ENCODE measurements at places on chromosomes 16 and 17.
A peak's percentile ranks its signal among the peaks of the same experiment; 100 is the strongest.

DNA sequence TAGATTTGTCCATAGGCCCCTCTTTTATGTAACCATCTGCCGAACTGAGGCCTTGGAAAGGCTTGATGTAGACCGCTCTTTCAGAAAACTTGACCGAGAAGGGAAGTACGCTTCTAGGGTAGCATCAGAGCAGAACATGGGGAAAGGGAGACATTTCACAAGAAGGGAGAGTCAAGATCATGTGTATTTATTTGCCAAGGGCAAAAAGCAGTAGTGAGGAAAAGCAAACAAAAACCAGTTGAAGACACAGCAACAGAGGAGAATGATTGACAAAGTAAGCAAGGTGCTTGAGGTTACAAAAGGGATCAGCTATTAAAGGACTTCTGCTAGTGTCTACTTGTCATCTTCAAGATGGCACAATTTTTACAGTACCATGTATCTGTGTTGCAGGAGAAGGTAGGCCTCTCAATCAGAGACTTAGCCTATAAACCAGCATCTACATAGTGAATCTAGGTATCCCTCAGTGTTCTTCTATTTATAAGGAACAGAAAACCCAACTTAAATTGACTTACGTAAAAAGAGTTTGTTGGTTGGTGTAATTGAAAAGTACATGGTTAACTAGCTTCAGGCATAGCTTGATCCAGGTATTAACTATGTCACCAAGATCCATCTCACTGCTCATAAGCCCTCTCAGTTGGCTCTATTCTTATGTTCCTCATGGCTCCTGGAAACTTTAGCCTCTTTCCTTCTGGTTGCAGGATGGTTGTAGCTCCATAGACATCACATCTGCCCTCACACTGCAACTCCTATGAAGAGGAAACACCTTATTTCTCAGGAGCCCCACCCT lies 288.4 kb downstream of the IRX3 start:
- no peak for DNase-seq

GRCh38 chr16:68936736-68937631 lies 93.7 kb downstream of the TANGO6 start:
- no peak for DNase-seq

DNA sequence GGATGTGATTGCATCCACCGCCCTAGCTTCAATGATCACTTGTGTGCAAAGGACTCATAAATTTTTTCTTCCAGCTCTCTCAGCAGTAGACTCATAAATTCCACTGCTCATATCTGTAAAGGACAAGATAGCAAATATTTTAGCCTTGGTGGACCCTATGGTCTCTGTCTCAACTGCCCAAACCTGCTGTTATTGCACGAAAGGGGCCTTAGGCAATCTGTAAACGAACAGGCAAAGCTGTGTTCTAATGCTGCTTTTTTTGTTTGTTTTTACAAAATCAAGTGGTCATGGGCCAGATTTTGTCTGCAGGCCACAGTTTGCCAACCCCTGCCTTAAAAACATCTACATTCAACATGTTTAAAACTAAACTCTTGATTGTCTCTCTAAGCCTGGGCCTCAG lies 34.1 kb downstream of the FAM20A start:
- DNase-seq = no peak

DNA sequence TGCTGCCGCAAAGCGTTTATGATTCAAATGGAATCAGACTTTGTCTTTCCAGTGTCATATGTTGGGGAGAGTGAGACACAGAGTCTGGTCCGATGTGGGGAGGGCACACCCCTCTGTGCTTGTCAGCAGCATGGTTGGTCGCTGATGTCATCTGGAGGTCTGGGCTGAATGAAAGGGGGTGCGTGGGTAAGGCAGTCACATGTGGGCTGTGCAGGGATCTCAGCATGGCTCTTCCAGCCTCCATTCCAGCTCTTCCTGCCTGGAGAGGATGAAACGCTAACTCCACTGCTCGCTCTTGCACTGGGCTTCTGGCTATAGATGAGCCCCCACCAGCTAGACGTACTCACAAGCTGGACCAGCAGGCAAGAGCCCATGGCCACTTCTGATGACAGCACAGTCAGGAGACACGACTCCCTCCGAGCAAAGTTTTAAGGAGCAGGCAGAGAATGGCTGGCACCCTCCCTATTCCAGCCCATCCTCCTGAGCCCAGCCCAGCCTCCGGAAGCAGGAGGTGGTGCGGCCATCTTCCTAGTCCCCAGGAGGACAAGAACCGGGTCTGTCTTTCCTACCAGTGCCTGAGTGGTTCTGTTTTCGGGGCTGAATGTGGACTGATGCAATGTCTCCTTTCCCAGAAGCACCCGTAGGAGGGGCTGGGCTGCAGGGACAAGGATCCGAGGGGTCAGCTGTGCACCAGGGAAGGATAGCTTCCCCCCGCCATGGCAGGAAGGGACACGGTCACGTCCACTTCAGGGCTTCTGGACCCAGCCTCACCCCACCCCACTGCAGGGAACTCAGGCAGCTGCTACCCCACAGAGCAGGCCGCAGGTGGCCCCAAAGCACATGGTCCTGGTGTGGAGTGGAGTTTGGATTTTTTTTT lies 41.5 kb upstream of the CBFA2T3 start:
- no peak for DNase-seq

DNA sequence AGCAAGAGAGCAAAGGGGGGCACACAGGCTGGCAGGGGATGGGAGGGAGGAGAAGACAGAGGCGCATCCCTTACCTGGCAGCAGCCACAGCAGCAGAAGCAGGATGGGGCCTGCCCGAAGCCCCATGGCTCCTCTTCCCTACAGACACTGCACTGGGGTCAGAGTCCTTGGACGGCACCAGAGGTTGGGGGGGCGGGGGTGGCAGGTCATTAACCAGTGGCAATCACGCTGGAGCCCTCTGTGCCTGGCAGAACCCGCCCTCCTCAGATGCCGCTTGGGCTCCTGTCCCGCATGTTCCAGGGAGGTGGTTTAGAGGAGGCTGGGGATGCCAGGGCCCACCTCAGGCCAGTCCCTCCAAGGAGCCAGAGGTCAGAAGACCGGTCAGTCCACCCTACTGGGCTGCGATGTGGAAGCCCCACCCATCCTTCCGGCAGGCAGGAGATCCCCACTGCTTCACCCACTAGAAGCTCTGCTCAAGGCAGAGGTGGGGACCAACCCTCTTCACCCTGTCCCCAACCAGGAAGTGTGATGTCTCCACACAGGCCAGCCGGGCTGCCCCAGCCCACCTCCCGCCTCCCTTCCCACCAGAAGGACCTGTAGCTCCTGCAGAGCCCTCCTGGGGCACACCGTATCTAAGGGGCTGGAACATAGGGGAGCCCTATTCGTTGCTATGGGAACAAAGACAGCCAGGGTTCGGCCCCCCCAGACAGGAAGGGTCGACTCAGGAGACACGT lies 11.7 kb downstream of the ZG16B start:
- DNase-seq = no peak

DNA sequence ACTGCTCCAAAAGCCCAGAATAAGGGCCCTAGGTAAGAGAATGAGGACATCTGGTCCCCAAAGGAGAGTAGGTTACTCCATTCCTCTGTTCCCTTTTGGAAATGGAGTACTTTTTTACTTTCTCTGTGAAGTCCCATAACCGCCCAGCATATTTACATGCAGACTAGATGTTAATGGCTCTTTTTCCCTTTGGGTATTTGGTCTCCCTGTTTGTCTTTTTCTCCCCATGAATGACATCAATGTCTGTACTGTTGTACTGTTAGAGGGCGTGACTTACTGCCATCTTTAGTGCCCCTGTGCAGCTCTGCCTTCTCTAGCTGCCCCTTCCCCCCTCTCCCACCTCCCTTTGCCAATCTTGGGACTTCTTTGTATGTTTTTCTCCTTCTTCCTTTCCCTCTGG lies 19.0 kb downstream of the GPR179 start:
- no peak for DNase-seq

DNA sequence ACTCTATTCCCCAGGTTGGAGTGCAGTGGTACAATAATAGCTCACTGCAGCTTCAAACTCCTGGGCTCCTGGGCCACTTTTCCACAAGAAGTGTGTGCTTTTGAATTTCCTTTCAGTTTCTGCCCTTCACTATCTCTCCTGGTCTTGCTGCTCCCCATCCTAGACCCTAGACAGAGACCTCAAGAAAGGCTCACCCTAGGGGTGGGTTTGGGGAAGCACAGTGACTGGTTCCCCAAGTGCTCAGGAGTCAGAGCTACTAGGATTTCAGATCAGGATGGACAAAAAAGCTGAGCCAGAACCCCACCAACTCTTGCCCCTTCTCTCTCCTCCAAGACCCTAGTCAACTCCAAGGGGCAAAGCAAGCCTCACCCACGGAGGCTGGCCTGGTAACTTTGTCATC lies 1.6 kb upstream of the SEBOX start:
- no peak for DNase-seq

- DNase-seq = no peak
These were observed 301.2 kb downstream of the SEC14L1 start for GRCh38 chr17:77441940-77442339.

DNA sequence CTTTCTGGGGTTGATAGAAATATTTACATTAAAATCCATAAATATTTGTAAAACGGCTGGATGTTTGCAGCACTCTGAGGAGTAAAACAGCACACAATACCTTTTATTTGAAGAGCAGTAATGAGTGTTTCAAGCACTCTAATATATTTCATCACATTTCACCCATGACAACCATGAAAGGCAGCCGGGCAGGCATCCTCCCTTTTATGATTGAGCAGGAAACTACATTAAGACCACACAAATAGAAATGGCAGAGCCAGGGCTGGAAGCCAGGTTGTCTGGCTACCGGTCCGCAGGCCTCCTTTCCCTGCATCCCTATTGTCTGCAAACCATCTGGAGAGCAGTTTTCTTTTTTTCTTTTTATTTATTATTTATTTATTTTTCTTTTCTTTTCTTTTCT lies 23.1 kb upstream of the GPRC5C start:
- no peak for DNase-seq

DNA sequence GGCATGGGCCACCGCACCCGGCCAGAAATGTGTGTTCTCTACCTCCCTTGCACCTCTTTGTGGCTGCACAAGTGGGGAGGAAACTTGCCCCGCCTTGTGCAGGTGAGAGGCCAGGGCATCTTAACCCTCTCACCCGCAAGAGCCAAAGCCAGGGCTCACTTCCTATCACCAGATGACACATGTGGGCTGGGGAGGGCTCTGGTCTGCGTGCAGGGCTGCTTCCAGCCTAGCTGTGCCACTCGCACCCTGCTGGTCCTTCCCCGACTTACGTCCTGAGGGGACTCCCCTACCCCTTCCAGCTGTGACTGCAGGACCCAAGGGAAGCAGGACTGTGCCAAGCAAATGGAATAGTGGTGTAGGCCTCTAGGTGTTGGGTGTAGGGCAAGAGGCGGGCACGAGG lies 6.9 kb downstream of the MIEF2 start:
- DNase-seq = no peak

DNA sequence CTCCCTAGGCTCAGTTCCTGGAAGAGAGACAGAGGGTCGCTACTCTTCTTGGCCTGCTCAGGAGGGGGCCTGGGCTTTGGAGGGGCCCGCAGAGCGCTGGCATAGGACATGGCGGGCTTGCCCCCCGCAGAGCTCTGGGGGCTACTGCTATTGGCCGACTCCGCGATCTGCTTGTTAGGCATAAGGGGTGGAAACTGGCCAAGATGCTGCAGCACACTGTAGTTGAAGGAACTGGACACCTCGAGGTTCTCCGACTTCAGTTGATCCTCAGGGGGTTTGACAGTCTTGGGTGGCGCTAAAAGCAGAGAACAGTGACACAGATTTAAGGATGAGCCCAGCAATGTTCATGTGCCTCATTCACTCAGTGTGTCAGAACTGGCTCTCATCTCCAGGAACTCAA lies 33.9 kb downstream of the CACNG1 start:
- DNase-seq = no peak

DNA sequence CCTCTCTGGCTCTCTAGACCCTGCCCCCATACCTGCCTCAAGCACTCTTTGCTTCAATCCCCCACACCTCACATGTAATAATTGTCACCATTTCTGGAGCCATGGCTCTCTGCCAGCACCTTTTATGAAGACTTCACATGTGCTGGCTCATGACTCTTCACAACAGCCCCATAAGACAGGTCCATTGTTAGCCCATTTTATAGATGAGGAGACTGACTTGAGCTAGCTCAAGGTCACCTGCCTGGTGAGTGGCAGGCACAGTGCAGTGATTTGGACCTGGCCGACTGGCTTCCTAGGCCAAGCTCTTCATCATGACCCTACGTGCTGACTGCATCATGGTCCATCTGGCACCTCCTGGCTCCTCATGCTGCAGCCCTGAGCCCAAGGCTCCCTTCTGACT lies 25.0 kb downstream of the FAM20A start:
- no peak for DNase-seq

DNA sequence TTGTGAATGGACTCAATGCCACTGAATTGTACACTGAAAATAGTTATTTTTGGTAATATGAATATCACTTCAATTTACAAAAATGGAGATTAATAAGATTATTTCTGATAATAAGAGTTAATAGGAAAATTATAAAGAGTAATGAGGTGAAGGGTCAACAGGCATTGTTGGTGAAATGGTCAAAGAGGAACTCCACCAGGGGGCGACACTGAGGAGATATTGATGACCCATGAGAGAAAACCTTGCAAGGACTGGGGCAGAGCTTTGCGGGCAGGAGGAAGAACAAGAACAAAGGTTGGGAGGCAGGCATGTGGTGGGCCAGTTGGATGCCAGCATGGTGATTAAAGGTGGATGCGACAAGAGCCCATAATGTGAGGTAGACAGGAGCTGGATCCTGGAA lies 74.0 kb upstream of the XYLT1 start:
- DNase-seq = no peak

- no peak for DNase-seq
These were observed 507 bp downstream of the CIITA start for GRCh38 chr16:10877472-10877946.

DNA sequence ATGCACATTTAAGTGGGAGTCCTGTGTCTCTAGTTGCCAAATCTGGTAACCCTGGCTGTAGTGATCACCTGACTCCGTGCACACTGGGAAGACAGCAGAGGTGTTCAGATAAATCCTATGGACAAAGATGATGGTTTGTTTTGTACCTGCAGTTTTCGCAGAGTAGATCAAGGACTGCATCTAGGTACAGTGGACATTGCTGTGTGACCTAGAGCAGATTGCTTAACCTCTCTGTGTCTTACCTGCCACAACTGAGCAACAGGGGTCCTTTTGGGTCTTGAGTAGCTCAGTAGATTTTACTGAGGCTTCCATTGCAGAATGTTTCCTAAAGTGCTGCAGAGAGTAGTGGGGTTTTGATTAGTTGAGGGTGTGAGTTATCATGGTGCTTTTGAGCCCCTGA lies 160.8 kb downstream of the SHISA9 start:
- no peak for DNase-seq

DNA sequence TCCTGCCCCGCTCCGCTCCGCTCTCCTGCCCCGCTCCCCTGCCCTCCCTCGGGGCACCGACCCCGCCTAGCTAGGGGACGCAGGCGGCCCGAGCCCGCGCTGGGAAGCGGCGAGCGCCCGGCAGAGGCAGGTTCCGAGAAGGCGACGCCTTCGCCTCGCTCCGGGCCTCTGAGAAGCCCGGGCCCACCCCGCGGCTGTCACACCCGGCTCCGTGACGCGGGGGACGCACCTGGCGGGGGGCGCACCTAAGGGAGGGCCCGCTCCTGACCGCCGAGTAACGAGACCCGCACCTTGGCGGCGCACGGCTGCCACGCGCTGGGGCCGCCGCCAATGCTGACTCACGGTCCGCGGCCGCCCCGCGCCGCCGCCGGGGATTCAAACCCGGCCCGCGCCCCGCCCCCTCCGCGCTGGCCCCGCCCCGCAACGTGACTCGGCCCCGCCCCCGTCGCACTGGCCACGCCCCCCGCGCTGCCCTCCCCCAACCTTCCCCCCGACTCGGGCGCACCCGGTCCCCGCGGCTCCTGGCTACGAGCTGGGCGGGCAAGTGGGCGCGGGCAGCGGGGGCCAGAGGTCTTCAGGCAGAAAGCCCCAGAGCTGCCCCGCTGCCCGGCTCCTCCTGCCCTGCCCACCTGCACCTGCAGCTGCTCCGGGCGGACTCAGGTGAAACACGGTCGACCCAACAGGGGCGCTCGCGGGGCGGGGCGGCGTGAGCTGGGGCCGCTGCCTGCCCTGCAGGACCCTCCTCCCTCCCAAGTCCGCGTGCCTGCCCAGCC lies 27.8 kb downstream of the GNPTG start:
- peak; percentile 54 for DNase-seq

Measured in effector CD8-positive, alpha-beta T cell (primary cell).